Endothelial cell of umbilical vein (primary cell): ENCODE measurements at places on chromosomes 7 and 10. TPM values are rescaled to one million over a fixed set of nuclear protein-coding genes. Genes with fewer than 3 reads are reported as not detected.

GRCh38 chr7:120695848-120696247, 162.1 kb downstream of the TSPAN12 start:
- DNase-seq = no peak

GRCh38 chr7:101208794-101209193, 8.0 kb upstream of the MOGAT3 start:
- DNase-seq = no peak

DNA sequence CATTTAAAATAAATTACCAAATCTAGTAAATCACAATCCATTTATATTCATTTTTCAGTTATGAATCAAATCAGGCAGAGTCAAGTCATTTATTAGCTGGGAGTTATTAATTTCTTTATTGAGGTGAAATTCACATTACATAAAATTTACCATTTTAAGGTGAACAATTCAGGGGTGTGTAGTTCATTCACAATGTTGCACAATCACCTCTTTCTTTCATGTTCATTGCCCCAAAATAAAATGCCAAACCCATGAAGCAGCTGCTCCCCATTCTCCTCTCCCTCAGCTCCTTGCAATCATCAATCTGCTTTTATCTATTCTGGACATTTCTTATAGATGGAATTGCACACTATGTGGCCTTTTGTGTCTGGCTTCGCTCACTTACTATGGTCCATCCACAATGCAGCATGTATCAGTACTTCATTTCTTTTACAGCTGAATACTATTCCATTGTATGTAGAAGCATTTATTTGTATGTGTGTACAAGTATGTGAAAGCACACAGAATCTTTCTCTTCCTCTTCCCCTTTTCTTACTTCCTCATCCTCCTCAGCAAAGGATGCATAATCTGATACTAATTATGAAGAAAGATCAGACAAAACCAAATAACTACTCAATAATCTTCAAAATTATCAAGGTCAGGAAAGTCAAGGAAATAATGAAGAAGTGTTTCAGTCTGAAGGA, 60.6 kb downstream of the LMBR1 start:
- no peak for DNase-seq

DNA sequence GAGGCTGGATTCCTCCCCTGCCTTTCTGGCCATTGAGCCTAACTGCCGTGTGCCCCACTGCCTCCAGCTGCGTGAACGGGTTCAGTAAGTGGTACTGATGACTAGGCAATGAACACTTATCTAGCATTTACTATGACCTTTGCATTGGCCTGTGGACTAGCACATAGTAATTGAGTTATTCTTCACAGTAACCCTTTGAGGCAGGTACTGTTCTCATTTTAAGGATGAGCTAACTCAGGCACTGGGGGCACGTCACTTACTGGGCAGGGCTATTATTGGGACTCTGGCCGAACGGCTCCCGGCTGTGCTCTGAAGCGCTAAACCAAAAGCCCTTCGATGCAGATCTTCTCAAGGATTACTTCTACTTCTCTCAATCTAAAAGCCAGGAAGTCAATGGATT, 38.3 kb downstream of the WIPF3 start:
- DNase-seq = no peak

- no peak for DNase-seq
Observed at GRCh38 chr10:59623133-59624121, 86.2 kb downstream of the SLC16A9 start.

DNA sequence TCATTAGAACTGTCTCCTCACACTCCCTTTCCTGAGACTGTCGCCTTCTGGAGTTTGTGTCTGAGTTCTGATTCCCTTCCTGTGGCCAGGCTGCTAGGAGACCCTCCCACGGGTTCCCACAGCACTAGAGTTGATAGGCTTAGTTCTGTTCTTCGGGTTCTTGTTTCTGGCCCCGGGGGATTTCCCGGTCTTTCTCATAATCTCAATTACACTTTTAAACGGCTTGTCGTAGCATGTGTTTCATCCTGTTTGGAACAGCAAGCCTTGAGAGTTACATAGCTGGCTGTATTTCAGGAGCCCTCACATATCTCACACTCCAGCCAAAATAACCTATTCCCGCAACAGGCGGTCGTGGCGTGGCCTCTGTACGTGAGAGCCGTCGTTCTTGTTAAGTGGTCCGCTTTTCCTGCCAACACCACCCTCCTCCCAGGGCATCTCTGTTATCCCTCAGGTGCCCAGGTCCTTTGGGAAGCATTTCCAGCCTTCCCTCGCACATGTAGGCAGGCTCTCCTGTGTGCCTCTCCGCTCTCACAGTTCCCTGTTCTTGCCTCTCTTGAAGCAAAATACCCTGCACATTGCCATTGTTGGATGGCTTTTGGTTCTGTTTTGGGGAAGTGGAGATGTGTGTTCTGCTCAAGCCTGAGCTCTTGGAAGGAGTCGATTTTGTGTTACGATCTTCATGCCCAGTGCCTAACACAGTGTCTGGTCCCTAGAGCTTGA, 46.0 kb downstream of the CDC123 start:
- no peak for DNase-seq

LAMTOR4 gene
- polyA plus RNA-seq = 492 and 520 TPM in 2 replicates
